ENCODE measurements at places on chromosomes 12 and 14.
A peak's percentile ranks its signal among the peaks of the same experiment; 100 is the strongest.

DNA sequence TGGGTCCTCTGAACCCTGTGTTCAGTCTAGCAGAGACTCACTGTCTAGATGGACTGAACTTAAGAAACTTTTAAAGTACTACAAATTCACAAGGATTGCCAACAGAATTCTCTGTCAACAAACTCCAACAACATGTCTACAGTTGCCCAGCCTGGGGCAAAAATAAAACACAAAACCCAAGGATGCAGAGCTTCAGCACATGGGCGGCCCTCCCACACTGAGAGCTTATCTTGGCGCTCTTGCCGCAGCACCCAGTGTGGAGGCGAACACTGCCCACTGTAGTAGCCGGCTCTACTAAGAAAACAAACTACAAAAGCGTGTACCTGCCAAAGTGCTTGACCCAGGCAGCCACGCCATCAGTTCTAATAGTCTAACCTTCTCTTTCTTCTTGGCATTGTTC, 66.7 kb downstream of the PTPN21 start:
- H3K27me3 ChIP-seq = no peaks in the 10 kb centered on the region
- DNase-seq = no peak
- no peak overlapping the region for H3K4me3 ChIP-seq
- H3K36me3 ChIP-seq = peaks cover 1% of the 10 kb centered on the region
- H3K4me1 ChIP-seq = no peaks in the 10 kb centered on the region
- H3K27ac ChIP-seq = no peak overlapping the region

DNA sequence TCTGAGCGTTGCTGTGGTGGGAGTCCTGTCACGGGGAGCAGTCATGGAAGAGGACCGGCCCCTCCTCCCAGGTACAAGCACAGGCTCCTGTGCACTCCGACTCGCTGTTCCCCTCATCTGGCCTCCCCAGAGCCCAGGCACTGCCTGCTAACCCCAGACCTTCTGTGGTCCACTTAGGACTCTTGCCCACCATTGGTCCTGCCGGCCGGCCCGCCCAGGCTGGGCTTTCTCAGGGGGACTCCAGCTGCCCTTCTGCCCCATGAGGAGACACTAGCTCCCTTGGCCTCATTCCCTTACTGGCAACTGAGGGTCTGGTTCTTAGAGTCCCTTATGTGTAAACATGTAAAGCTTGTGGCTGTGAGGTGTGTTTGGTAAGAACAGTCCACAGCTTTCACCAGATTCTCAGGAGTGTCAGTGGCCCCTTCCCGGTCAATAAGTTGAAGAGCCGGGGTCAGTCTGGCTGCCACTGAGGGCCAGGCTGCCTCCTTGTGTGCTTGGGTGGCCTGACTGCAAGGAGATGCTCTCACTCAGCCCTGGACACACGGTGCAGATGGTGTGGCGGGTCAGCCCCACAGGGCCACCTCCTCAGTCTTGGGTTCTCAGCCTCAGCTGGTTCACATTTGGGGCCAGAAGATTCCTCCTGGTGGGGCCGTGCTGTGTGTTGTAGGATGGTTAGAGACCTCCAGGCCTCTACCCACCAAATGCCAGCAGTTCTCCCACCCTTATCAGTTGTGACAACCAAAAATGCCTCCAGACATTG, 43.6 kb downstream of the DDX51 start:
- no peaks in the 10 kb centered on the region for H3K36me3 ChIP-seq
- H3K27ac ChIP-seq = no peak overlapping the region
- H3K4me1 ChIP-seq = no peaks in the 10 kb centered on the region
- H3K27me3 ChIP-seq = no peaks in the 10 kb centered on the region
- no peak for DNase-seq

GRCh38 chr14:99951085-99951484, 114.1 kb upstream of the EVL start:
- no peaks in the 10 kb centered on the region for H3K27me3 ChIP-seq
- no peaks in the 10 kb centered on the region for H3K4me1 ChIP-seq
- no peak overlapping the region for H3K27ac ChIP-seq
- H3K4me3 ChIP-seq = no peak overlapping the region
- H3K36me3 ChIP-seq = no peaks in the 10 kb centered on the region

DNA sequence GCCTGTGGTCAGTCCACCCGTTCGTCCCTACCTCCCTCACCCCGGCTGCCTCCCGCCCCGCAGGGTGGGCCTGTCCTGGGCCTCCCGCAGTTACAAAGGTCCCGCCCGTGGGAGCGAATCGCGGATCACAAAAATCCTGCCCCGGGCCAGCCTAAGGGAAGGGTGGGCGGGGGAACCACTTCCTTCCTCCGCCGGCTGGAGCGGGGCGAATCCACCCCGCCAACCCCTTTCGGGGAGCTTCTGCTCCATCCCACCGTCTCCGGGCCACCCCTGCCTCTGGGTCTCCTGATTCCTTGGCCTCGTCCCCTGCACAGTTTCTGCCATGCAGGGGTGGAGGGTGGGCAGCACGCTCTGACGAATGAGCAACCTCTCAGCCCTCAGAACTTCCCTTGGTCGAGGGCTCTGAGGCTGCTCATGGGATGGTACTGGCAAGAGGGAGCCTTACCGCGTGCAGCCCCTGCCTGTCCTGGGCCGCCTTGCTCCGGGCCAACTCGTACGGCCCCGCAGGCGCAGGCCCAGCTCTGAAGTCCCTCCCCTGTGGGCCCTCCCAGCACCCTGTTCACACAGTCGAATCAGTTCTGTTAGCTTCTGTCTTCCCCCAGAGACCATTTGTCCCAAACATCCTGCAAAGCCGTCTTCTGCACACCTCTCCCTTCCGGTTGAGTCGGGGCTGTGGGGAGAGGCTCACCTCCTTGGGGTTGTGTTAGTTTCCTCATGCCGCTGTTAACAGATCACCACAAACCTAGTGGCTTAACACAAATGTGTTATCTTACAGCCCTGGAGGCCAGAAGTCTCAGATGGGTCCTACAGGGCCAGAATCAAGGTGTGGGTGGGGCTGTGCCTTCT, 589 bp upstream of the HVCN1 start:
- H3K27ac ChIP-seq = peak overlapping the region; percentile 86
- H3K4me1 ChIP-seq = peaks cover 6% of the 10 kb centered on the region
- H3K4me3 ChIP-seq = peak overlapping the region; percentile 40
- no peaks in the 10 kb centered on the region for H3K36me3 ChIP-seq
- no peaks in the 10 kb centered on the region for H3K27me3 ChIP-seq
